ENCODE measurements at places on chromosomes 7 and 10.

DNA sequence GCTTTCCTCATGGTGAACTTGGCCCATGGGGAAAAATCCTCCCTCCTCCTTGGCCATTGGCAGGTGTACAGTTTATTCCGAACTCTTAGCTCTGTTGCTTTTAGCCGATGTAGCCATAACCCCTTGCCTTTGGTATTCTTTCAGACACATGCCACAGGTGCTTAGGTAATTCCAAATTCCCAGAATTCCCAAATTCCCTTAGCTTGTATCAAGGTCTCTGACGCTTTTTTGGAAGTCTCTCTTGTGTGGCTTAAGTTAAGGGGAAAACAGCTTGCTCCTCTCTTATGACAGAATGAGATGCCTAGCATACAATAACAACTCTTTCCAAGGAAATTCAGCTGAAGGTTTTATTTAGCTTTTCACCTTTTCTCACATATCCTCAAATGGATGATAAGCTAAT lies 68.0 kb downstream of the SUGCT start:
- no peak for DNase-seq

DNA sequence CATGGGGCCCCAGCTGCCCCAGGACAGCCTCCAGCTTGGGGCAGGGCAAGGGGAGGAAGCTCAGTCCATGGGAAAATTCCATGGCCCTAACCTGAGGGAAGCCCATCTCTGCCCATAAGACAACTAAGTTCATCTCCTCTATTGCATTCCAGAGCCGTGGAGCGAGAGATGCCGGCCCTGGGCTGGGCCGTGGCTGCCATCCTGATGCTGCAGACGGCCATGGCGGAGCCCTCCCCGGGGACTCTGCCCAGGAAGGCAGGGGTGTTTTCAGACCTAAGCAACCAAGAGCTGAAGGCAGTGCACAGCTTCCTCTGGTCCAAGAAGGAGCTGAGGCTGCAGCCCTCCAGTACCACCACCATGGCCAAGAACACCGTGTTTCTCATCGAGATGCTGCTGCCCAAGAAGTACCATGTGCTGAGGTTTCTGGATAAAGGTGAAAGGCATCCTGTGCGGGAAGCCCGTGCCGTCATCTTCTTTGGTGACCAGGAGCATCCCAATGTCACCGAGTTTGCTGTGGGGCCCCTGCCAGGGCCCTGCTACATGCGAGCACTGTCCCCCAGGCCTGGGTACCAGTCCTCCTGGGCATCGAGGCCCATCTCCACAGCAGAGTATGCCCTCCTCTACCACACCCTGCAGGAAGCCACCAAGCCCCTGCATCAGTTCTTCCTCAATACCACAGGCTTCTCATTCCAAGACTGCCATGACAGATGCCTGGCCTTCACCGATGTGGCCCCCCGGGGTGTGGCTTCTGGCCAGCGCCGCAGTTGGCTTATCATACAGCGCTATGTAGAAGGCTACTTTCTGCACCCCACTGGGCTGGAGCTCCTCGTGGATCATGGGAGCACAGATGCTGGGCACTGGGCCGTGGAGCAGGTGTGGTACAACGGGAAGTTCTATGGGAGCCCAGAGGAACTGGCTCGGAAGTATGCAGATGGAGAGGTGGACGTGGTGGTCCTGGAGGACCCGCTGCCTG lies 4.3 kb downstream of the AOC1 start:
- no peak for DNase-seq

GRCh38 chr7:26729150-26729775 lies 135.1 kb downstream of the SKAP2 start:
- DNase-seq, result no peak

- DNase-seq, result no peak
Measured at GRCh38 chr7:431658-432111, 88.0 kb downstream of the PDGFA start.

DNA sequence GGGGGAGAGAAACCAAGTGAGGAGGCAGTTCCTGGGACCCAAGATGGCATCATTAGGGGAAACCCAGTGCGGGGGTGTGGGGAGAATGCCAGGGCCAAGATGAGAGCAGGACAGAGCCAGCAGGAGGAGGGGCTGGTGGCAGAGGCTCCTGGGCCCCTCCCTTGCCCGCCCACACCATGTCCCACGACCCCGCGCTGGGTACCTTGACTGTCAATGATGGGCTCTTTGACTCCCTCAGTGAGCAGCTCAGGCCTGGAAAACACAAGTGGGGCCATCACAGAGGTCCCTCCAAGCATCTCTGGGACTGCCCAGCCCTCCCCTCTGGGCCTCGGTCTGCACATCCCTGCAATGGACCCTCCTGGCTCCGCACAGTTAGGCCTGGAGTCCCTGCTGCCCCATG lies 75.4 kb downstream of the RABGEF1 start:
- no peak for DNase-seq

GRCh38 chr10:60778971-60779796 lies 906 bp downstream of the CDK1 start:
- no peak for DNase-seq

GRCh38 chr10:88209837-88210561 lies 346.6 kb downstream of the PTEN start:
- no peak for DNase-seq

DNA sequence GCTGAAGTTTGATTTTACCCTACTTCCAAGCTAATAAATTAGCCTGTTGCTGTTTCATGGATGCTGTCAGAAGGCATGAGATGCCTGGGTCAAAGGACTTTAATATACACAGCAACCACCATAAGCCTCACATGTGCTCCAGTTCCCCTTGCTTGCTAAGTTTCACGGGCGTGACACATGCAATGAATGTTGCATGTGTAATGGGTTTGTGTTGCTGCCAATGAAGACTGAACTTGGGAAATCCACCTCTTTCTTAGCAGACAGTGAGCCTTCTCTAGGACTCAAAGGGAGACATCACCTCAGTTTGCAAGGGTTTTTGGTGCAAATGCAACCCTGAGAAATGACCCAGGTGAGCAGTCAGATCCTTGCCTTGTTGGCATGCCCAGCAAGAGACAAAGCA lies 505.5 kb upstream of the PODXL start:
- DNase-seq, result no peak

DNA sequence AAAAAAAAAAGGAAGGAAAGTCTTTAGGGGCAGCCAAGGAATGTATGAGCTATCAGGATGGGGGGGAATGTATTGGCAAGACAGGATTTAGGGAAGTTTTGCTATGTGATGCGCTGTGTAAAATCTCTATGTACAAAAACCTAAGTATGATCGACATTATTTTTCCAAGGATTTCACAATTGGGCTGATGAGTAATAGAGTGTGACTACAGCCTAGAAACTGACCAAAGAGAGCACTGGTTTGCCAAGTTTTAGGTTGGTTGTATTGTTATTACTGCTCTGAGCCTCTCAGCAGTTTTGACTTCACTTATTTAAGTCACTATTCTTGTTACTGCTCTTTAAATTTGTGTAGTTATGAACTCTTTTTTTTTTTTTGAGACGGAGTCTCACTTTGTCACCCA lies 107.3 kb downstream of the NRCAM start:
- no peak for DNase-seq

DNA sequence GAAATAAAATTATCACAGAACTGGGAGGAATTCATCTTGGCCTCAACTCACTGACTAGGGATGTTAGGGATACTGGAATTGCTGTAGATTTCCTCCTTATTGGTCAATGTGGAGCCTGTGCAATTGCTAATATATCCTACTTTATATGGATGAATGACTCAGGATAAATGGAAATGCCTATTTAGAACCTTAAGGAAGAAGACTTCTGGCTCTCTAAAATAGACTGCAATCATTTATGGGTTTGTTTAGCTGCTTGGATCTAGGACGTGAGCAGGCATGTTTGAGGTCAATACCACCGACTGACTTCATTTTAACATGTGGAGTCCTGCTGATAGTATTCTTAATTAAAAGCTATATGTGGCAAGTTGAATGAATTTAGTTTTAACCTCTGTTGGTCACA lies 1040.1 kb upstream of the LRRN3 start:
- DNase-seq, result no peak

GRCh38 chr7:104252409-104253134 lies 44.8 kb upstream of the ORC5 start:
- no peak for DNase-seq

- no peak for DNase-seq
Measured at GRCh38 chr7:8044761-8045430, 76.3 kb downstream of the GLCCI1 start.

DNA sequence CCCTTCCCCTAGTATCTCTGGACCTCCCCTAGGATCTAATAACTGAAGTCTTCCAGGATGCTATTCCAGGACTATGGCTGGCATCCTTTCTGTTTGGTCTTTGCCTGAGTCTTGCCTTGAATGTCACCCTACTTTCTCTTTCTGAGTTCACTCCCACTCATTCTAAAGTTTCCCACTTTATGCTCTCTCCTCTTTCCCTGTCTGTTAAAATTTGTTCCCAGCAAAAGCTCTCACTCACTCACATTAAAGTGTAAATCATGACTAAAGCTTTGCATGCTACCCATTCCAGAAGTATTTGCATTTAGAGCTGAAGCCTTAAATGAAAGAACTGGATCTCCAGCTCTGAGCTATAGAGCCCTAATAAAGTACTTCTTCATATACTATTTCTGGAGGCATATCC lies 42.1 kb upstream of the RAPGEF5 start:
- no peak for DNase-seq

DNA sequence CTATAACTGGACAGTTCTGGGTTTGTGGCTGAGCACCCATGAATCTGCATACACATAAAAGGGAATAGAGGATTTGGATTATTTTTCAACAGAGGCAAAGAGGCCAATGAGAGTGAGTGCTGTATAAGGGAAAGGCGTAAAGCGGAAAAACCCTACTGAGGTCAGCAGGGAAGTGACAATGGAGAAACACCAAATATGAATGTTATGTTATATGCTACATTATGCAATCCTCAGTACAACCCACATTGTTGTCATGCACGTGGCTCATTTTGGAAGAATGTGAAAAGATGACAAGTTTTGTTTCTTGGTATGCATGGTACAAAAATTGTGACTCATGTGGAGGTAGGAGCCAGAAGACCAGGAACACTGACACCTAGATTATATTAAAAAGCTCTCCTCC lies 113.6 kb upstream of the AMPH start:
- no peak for DNase-seq

DNA sequence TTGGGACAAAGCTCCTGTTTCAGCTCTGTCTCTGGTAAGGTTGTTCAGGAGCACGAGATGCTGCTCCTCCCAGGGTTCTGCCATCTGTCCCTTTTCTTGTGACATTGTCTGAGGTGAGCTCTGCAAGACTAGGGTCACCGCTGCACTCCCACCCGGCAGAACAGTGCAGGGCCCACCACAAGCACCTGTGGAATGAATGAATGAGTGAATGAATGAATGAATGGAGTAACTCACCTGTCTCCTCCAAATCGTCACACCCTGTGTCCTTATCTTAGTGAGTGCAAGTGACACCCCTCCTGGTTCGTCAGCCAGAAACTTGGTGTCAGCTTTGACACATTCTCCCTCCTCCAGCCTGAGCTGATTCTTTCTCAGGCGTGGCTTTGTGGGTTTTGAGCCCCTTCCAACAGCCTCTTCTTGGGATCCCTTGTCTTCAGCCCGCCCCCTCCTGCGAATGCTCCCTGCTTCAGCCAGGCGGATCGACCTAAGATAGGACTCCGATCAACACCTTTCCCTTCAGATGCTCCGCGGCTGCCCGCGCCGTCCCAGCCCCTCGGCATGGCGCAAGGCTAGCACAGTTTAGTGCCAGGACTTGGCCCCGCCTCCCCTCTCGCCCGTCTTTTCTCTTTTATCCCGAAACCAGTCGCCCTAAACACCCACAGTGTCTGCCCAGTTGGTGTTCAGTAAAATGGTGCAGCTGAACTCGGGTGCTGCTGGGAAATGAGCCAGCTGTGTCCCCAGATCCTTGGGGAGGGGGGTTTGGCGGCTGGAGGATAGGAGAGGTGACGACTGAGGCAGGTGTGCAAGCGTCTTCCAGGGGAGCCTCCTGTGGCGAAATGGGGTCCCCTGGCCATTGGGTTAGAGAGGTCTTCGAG lies 89.3 kb downstream of the BEND7 start:
- no peak for DNase-seq

DNA sequence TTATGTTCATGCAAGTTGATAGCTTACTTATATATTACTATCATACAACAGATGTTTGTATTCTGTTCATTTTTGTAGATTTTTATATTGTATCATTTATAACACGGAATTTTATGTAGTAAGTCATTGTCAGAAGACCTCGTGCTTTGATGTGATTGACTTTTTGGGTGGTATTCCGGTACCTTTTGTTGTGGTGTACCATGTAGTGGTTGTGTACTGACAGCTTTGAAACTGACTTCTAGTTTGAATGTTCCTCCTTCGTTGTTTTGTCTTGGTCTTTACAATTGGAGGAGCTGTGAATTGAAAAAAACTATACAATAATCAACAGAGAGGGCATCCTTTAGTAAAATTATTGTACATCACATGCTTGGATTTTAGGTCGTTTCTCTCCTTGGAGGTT lies 61.5 kb downstream of the WAC start:
- no peak for DNase-seq

GRCh38 chr10:53952698-53953630 lies 848.1 kb downstream of the PCDH15 start:
- DNase-seq, result no peak

DNA sequence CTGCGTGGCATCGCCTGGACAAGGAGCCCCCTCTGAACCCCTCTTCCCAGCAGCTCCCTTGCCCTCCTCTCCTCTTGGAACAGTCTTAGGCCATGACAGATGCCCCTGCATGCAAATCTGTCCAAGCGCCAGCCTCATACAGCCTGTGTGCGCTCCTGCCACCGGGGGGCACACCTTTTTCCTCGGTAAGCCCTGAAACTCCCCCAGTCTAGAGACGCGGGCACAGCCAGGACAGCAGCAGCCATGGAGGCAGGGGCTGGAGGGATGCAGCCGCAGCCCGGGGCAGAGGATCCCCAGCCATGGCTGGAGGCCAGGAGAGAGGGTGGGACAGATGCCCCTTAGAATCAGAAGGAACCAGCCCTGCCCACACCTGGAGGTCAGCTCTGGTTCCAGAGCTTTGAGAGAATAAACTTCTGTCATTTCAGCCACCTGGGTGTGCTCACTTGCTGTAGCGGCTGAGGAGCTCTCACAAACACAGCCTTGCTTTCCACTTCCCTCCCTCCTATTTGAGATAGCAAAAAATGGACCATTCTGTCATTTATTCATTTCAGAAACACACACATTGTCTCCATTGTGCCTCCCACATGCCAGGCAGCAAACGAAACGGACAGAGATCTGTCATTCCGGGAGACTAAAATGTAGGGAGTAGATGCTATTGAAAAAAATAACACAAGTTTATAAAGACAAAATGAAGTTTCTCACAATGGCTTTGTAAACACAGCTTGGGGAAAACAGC lies 241.5 kb downstream of the WDR37 start:
- no peak for DNase-seq

DNA sequence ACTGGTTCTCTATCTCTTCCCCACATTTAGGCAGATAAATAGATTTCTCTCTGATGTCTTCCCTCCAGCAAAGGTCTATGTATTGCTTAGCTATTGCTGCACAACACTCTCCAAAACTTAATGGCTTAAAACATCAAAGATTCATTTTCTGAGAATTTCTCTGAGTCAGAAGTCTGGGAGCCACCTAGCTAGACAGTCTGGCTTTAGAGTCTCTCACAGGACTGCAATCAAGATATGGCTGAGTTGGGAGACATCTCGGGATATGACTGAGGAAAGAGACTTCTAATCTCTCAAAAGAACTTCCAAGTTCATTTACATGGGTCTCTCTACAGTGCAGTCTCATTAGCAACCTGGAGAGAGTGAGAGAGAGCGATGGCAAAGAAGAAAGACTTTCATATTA lies 553.6 kb upstream of the GHITM start:
- DNase-seq, result no peak

GRCh38 chr10:60446851-60447250 lies 57.2 kb upstream of the ANK3 start:
- no peak for DNase-seq

- no peak for DNase-seq
Measured at GRCh38 chr10:10094691-10095090, 923.0 kb upstream of the CELF2 start.

Measured in activated effector memory CD4-positive, alpha-beta T cell treated with anti-CD3 and anti-CD28 coated beads, Interleukin-2, amount 50 U/mL, for 16 hours (primary cell).